Caco-2 (cell line): ENCODE measurements at places on chromosomes 12 and 14. TPM values are rescaled to one million over a fixed set of nuclear protein-coding genes. Genes with fewer than 3 reads are reported as not detected.

DNA sequence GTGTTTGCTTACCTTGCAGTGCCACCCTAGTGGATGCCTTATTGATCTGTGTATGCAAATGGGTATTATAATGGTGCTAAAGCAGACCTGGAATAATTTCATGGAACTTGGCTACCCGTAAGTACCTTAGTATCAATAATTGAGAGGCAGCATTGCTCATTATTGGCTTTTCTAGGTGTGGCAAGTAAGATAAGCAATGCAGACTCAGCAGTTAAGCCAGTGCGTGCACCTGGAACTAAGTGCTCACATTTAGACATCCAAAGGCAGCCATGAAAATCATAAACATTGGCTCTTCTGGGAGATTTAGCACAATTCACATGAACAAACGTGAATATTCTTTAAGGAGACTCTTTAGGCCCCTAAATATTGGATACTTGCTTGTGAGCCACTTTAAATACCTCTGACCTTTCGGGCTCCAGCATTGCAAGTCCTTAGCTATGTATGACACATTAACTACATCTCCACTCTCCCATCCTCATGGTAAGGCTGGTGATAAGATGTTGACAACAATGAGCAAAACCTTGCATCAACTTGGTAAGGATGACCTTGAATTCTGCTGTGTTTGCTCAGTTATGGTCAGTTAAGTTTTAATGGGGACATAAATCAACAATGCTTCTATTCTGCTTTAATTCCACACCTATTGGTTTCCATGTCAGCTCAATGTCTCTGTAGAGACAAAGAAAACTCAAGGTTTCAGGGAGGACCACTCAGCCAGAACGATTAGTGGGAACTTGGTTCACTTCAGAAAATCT lies 112.0 kb downstream of the SLC5A8 start:
- no peak for DNase-seq
- no peaks in the 10 kb centered on the region for H3K36me3 ChIP-seq
- H3K27ac ChIP-seq, result no peak overlapping the region
- H3K4me1 ChIP-seq, result no peaks in the 10 kb centered on the region

GRCh38 chr12:9066755-9067423 lies 48.8 kb downstream of the A2M start:
- no peak overlapping the region for H3K4me3 ChIP-seq
- no peaks in the 10 kb centered on the region for H3K36me3 ChIP-seq
- no peak for DNase-seq
- no peak overlapping the region for H3K27ac ChIP-seq
- H3K27me3 ChIP-seq, result no peaks in the 10 kb centered on the region

- no peak for DNase-seq
- no peaks in the 10 kb centered on the region for H3K4me1 ChIP-seq
- no peaks in the 10 kb centered on the region for H3K36me3 ChIP-seq
- no peak overlapping the region for H3K4me3 ChIP-seq
- H3K27ac ChIP-seq, result no peak overlapping the region
- no peaks in the 10 kb centered on the region for H3K27me3 ChIP-seq
Observed at GRCh38 chr12:22938323-22938722, 313.4 kb downstream of the ETNK1 start.

GRCh38 chr12:41970744-41971143 lies 173.9 kb downstream of the GXYLT1 start:
- H3K4me3 ChIP-seq, result no peak overlapping the region
- DNase-seq, result no peak
- no peaks in the 10 kb centered on the region for H3K36me3 ChIP-seq
- no peak overlapping the region for H3K27ac ChIP-seq

Gene EML1
- total RNA-seq, result 5.9 and 7.2 TPM in 2 replicates
